ENCODE measurements at places on chromosomes 12 and 14. TPM values are rescaled to one million over a fixed set of nuclear protein-coding genes. Genes with fewer than 3 reads are reported as not detected.

PDE3A gene
- total RNA-seq = 48.4 TPM

MUCL1 gene
- not detected for total RNA-seq

PTCSC3 gene
- not detected for total RNA-seq

CLEC2A gene
- total RNA-seq = not detected

CCND2 gene
- total RNA-seq = 6.1 TPM

HOXC13 gene
- not detected for total RNA-seq

NEUROD4 gene
- not detected for total RNA-seq

ASCL1 gene
- total RNA-seq = not detected

WASHC3 gene
- 57.1 TPM for total RNA-seq

TMEM119 gene
- not detected for total RNA-seq

PELI2 gene
- 13.6 TPM for total RNA-seq

TAS2R46 gene
- 1.6 TPM for total RNA-seq

GPR162 gene
- total RNA-seq = 9.0 TPM

KRT78 gene
- total RNA-seq = not detected

AQP2 gene
- not detected for total RNA-seq

B3GNT4 gene
- total RNA-seq = 0.04 TPM

RFC5 gene
- 28.2 TPM for total RNA-seq

AVPR1A gene
- not detected for total RNA-seq

KLRF1 gene
- total RNA-seq = 0.11 TPM

CLEC4E gene
- not detected for total RNA-seq

SLC39A2 gene
- not detected for total RNA-seq

PAH gene
- total RNA-seq = not detected

KLHDC1 gene
- total RNA-seq = 1.2 TPM

RPL10L gene
- total RNA-seq = not detected

KRT74 gene
- not detected for total RNA-seq

USP5 gene
- total RNA-seq = 132 TPM

REC8 gene
- 4.1 TPM for total RNA-seq

MBD6 gene
- total RNA-seq = 8.3 TPM

C3AR1 gene
- total RNA-seq = 0.28 TPM

ERP27 gene
- 0.33 TPM for total RNA-seq

CELA1 gene
- not detected for total RNA-seq

RIN3 gene
- total RNA-seq = 2.7 TPM

CYP46A1 gene
- under 0.01 TPM for total RNA-seq
